ENCODE measurements at places on chromosomes 6 and 20. TPM values are rescaled to one million over a fixed set of nuclear protein-coding genes. Genes with fewer than 3 reads are reported as not detected.

The PARD6B gene
- polyA plus RNA-seq: 0.49 TPM

The TNXB gene
- 0.55 TPM for polyA plus RNA-seq

The SYCP2L gene
- 0.82 TPM for polyA plus RNA-seq

The HRH3 gene
- polyA plus RNA-seq: 0.02 TPM

The FAM83C gene
- polyA plus RNA-seq: not detected

The LZTS3 gene
- polyA plus RNA-seq: 12.3 TPM

The MCHR2 gene
- polyA plus RNA-seq: not detected

The HSPA12B gene
- polyA plus RNA-seq: 0.46 TPM

The SIRPB2 gene
- not detected for polyA plus RNA-seq

The MICAL1 gene
- 45.6 TPM for polyA plus RNA-seq

The TMEM74B gene
- polyA plus RNA-seq: 1.8 TPM

The ZNF831 gene
- not detected for polyA plus RNA-seq

The HDGFL1 gene
- polyA plus RNA-seq: not detected

The TP53TG5 gene
- polyA plus RNA-seq: not detected

The DXO gene
- polyA plus RNA-seq: 27.1 TPM

The DEFB124 gene
- polyA plus RNA-seq: 0.26 TPM

The CRISP2 gene
- polyA plus RNA-seq: not detected

DNA sequence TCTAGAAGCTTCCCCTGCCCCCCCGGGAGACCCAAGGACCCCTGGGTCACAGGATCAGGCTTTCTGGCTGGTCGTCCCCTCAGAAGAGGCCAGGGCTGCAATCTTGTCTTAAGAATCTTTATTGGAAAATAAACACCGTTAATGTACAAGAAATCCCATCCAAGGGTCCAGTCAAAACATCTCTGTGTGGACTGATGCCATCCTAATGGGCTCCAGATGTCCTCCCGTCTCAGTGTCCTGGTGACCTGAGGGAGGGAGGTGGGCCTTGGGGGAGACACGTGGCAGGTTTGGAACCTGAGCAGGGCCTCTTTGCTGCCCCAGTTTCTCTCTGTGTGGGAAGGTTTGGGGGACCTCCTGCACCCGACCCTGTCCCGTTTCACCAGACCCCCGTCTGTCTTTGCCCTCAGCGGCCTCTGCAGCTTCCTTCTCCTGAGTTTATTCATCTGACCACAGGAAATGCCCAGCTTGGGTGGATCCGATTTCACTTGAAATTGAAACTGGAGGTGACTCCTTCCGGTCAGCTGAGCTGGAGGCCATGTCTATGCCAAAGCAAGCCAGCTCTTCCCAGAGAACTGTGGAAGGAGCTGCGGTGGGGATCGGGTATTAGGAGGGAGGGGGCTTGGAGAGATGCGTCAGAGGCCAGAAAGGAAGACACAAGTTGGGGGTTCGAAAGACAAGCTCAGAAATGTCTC is 75.1 kb downstream of the SLC2A10 start:
- no peak for DNase-seq

GRCh38 chr20:61937146-61937962 is 128.3 kb downstream of the TAF4 start:
- no peak for DNase-seq

GRCh38 chr6:48736501-48737206 is 625.7 kb upstream of the PTCHD4 start:
- peak; percentile 3 for DNase-seq

DNA sequence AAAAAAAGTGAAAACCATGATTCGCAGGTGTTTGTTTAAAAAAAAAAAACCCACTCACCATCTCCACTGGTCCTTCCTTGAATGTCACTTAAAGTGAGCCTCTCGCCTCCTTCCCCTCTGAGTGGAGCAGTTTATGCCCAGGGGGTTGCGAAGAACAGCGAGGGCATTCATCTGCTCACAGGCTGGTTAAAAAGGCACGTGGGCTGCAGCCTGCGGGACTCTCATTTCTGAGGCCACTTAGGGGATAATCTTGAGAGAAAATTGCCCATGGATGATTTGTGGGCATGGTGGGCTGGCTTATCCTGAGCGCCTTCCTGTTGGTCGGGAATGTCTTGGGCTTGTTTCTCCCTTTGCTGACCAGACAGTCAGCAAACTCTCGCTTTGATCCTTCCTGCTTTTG is 18.9 kb downstream of the BCAS4 start:
- no peak for DNase-seq

- DNase-seq: no peak
These were observed 2.8 kb upstream of the NEU1 start for GRCh38 chr6:31865205-31866118.

DNA sequence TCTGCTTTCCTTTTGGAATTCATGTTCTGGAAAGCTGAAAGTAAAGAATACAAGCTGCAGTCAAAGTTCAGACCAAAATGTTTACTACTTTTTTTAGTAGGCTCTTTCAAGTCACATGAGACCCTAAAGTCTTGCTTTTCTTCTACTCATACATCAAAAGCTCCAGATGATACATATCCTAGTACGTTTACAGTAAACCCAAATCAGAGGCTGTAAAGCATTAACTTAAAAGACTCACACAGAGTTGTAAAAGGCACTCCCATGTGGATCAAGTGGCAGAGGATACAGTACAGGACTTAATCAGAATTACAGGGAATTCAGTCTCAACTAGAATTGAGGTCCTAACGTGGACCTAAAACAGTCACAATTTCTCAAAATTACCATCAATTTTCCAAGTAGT is 40.7 kb downstream of the STK38 start:
- DNase-seq: no peak

GRCh38 chr20:7723284-7723683 is 217.0 kb downstream of the HAO1 start:
- DNase-seq: no peak

GRCh38 chr6:137824556-137824879 is 42.5 kb upstream of the TNFAIP3 start:
- DNase-seq: no peak

DNA sequence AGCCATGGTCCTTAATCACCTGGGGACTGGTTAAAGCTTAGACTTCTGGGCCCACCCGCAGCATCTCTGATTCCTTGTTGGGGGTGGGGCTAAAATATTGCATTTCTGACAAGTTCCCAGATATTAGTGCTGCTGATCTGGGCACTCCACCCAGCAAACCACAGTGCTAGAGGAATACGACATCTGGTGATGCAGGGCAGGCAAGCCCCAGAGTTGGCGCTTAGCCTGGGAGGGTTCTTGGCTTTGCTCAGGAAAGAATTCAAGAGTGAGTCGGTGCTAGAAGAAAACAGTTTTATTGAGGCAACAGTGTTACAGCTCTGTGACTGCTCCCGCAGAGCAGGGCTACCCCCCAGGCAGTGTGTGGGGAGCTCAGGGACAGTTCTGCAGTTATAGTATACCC is 210.7 kb downstream of the TFAP2C start:
- no peak for DNase-seq

DNA sequence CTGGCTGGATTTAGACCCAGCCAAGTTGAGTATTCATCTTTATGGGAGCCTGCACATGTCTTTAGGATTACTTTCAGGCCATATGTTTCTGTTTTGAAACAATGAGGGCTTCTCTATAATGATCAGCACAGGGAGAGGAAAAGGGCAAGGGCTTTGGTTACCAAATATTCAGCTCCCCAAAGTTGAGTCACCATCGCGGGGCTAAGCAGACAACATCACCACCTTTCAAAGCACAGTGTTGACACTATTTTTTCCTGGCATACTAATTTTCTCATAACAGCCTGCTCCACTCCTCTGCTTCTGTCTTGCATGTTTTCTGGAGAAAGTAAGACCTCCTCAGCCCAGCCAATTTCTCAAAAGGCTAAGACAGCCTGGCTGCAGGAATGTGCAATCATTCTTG is 4.9 kb downstream of the SCML4 start:
- DNase-seq: no peak

DNA sequence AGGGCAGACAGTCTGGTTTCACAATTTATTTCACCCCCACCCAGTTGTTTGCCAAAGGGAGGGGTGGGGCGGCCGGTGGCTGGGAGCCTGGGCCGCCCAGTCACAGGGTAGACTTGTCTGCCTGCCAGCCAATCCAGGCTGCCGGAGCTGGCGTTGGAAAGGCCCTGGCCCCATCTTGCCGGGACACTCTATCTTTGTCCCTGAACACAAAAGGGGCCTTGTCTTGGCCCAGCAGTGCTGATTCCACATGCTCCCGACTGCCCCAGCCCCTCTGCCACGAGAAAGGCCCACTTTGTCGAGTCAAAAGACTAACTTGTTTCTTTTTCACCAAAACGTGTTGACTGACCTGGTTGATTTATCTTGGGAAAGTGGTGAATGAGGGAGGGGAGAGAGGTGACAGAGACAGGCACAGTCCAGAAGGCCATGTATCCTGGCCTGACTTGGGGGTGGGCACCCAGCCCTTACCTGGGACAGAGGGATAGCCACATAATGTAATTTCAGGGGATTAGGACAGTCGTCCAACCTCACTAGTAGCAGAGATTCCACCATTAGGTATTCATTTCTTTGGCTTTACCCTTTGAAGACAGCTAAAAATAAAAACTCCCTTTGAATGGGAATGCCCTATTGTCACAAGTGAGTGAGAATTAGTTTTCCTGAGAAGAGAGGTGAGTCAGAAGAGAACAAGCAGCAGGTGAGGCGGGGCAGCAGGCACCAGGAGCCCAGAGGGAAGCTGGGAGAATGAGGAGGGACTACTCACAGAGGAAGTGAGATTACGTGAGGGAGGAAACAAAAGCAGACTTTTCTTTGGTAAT is 67.0 kb upstream of the SIRPA start:
- no peak for DNase-seq

GRCh38 chr6:2725999-2726567 is 24.6 kb downstream of the MYLK4 start:
- peak; percentile 25 for DNase-seq

DNA sequence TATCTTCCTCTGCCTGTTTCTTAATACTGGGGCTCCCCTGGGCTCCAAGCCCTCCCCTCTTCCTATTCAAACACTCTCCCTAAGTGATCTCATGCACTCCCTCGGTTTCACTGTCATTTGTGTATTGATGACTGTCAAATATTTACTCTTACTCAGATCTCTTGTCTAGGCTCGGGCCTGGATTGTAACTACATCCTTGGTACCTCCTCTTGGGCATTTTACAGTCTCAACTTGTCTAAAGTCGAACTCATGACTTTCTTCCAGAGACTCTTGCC is 189.4 kb upstream of the PRDM1 start:
- DNase-seq: no peak

DNA sequence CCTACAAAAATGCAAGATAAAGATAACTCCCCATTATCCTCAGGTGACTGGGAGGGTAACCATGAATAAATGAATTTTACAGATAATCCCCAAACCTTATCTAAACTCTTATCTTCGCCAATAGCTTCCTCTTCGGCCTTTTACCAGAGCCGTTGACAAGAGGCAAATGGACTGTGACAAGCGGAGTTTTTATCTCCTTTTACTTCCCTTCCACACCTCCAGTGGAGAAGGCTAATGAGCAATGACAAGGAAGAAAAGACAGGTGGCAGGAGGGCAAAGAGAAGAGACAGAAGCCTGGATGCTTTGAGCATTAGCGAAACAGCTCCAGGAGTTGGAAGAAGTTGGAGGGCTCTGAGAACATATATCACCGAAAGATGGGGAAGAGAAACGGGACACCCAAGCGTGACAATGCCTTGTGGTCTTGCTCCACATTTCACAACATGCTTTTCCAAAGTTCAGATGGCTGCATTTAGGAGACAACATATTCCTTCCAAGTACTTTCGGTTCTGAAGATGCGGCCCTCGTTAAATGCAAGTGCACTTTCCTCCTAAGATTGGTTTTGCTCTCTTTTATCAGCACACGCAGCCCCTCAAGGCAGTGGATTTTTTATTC is 69.2 kb downstream of the PRDM1 start:
- no peak for DNase-seq

- no peak for DNase-seq
These were observed 185.1 kb downstream of the COL19A1 start for GRCh38 chr6:70051197-70052124.

DNA sequence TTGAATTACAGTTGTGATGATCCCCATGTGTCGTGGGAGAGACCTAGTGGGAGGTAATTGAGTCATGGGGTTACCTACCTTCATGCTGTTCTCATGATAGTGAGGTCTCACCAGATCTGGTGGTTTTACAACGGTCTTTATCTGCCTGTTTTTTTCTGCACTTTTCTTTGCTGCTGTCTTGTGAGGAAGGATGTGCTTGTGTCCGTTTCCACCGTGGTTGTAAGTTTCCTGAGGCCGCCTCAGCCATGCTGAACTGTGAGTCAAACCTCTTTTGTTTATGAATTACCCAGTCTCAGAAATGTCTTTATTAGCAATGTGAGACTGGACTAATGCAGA is 6.5 kb upstream of the RANBP9 start:
- no peak for DNase-seq

- DNase-seq: no peak
These were observed 22.3 kb upstream of the AFDN start for GRCh38 chr6:167804281-167805013.

- no peak for DNase-seq
These were observed 259.8 kb downstream of the PKHD1 start for GRCh38 chr6:51827580-51827979.

DNA sequence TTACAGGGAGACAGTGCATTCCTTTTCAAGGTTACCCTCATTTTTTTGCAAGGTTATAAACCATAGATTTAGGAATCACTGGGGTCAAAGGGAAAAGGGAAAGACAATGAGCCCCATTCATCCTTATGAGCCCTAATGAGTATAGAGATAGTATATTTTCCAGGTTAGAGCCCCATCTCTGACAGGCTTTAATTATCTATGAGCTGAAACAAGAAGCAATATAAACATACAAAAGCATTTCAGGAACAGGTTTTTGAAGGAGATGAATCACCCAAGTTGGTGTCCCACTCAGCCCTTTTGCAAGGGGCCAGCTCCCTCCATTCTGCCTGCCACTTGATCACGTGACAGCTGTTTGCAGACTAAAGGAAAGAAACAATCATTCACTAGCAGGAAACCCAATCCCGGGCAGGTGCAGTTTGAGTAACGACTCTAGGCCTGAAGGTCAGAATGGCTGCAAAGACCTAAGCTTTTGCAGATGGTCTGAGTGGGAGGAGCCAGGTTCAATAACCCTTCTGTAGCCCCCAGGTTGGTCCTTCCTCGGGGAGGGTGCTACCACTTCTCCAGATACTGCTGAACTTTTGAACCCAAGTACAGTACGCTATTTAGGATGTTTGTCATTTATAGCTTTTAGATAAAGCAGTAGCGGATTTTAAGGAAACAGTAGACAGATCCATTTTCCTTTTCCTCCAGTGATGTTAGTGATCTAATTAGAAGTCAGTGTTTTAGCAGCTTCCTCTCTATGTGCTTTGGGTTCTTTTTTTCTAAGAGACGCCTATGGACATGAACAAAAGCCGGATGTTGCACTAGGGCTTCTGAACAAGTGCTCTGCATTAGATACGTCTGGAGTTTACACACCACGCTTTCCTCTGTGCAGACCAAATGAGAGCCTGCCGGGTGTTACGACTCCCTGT is 253.2 kb downstream of the SOX4 start:
- peak; percentile 35 for DNase-seq

- no peak for DNase-seq
These were observed 1.4 kb upstream of the RALY start for GRCh38 chr20:33992145-33992922.

DNA sequence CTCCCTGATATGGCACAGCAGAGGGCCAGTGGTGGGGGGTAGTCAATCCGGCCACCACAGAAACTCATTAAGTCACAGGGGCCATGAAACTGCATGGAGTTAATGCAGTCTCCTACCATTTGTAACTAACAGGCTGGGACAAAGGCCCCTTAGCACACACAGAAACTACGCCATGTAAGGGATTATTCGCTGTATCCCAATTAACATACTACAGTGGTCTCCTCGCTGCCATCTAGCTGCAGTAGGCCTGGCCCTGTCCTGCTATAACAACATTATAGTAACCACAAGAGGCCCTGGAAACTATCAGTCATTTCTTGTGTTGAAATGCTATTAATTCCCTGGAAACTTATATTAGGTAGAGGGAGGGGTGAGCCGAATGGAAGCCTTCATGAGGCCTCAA is 72.3 kb upstream of the CCN2 start:
- no peak for DNase-seq
